ENCODE measurements at places on chromosomes 4 and X. TPM values are rescaled to one million over a fixed set of nuclear protein-coding genes. Genes with fewer than 3 reads are reported as not detected.

Gene MAGEB2
- total RNA-seq: not detected

Gene KLHL15
- 15.7 TPM for total RNA-seq

Gene MAGEB10
- total RNA-seq: not detected

Gene PCYT1B
- total RNA-seq: 4.9 TPM

Gene KIAA1210
- 0.05 TPM for total RNA-seq

Gene RRH
- total RNA-seq: not detected

GRCh38 chr4:124936427-124936826 is 223.9 kb upstream of the ANKRD50 start:
- ATAC-seq: no peak

- ATAC-seq: no peak
Measured at GRCh38 chr4:80423553-80424224, 88.2 kb downstream of the CFAP299 start.

DNA sequence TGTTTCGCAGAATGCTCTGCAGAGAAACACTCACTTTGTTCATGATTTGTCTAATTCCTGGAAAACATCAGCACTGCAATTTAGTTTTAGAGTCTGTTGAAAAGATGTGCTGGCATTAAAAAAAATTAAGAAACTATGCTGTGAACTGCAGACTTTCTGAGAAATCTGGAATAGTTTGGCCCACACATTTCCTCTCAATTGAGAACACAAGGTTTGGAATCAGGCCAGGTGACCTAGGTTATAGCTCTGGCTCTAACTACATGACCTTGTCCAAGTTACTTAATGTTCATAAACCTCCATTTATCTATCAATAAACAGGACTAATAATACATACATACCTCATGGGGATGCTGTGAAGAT is 61.4 kb upstream of the ENPEP start:
- no peak for ATAC-seq

DNA sequence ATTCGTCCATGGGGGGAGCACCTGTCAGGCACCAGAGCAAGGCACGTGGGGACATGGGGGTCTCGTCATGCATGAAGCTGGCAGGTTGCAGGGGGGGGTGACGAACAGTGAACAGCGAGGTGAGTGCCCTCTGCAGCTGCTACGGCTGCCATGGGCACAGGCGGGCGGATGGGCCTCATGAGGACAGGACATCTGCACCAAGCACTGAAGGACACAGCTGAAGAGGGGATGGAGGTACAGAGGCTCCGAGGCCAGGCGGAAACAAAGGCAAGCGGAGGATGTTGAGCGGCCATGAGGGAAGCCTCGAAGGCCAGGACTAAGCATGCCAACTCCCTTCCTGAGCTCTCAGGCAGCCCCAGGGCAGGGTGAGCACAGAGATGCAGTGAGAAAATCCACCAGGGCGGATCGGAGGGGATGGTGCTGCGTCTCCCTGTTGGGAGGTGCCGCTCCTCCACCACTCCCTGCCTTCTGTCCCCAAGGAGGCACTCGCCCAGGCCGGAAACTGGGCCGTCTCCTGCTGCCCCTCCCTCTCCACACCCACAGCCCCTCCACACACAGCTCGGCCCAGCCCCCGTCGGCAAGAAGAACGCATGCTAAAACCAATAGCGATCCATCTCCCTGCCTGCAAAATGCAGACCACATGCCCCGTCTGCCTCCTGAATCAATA is 24.6 kb downstream of the ABLIM2 start:
- ATAC-seq: peak; percentile 94

GRCh38 chr4:24078347-24078962 is 188.6 kb upstream of the PPARGC1A start:
- no peak for ATAC-seq

- ATAC-seq: no peak
Measured at GRCh38 chrX:102345916-102346315, 93.9 kb downstream of the NXF2B start.

DNA sequence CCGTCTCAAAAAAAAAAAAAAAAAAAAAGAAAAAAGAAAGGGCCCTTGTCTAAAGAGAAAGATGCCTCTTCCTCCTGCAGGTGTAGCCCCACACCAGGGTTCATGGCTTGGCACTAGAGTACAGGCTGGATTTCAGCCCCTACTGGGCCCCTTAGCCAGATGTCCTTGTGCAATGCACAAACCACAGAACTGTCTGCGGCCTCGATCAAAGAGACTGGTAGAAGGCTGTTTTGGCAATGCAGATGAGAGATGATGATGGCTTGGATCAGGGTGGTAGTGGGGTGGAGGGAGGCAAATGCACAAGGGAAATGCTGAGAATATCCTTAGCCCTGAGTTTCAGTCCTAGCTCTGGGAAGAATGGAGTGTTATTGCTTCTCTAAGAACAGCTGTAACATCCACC is 26.5 kb upstream of the TSR2 start:
- ATAC-seq: no peak

DNA sequence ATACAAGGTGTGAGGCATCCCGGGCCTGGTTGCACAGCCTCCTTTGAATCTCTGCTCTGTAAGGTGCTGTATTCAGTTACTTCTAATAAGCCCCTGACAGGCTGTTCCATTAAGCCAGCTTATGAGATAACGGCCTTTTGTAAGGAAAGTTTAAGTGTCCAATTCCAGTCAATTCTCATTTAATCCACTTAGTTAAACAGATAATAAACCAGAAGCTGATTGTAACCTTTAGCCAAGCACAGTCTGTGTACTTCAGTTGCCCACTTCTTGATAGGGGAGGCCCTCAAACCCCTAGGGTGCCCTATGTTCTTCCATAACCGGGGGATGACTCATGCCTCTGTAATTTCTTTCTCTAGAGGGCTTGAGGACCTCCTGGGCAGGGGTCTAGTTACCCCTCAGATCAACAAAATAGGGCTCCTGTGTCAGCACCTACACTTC is 63.4 kb downstream of the RASL11B start:
- no peak for ATAC-seq

GRCh38 chrX:17579026-17579425 is 158.3 kb upstream of the SCML1 start:
- ATAC-seq: no peak

DNA sequence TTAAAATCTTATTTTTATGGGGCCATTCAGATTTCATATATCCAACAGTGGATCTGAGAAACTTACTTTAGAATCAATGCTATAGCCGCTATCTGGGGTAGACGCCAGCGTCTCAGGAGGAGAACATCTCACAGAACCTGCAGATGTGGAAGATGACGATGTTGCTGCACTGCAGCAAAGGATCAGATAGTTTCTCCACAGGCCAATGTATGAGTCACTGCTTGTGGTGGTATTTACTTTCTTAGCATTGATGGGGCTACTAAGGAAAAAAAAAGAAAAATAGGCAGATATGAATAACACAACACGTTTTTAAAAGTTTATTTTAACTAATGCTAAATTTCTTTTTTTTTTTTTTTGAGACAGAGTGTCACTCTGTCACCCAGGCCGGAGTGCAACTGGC is 85.9 kb downstream of the ZAR1 start:
- no peak for ATAC-seq

DNA sequence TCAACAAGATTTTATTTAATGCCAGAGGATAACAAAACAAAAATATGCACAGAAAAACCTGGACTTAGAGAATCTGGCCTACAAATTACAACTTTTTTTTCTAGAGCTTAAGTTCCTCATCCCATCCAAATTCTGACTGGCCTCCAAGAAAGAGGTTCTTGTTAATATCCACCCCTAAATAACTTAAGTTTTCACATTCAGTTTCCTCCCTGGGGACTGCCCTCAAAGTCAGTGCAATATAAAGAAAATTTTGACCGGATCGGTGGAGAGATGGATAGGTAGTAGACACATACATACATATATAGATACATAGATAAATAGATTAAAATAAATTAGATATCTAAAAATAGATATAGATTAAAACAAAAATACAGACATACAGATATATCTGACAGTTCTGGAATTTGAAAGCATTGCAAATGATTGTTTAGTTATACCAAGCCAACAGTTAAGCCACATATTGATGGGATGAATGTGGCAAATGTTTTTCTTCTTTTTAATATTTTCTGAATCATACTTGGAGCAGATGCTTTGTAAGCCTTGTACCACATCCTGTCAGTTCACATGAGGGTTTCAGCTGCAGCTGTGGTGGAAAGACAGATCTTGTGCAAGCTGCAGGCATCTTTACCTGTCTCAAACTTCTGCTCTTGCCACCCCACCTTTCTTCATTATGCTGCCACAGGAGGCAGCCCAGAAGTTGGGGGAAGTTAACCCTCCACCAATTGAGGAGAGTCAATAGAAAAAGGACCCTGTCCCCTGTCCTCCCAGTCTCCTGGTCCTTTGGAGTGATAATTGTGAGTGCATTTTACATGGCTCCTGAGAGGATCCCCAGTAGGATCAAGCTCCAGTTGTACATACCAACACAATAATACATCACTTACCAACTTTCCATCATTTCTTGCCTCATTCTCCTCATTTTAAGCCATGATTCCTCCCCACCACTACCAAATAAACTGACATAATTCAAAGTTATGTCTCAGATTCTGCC is 58.5 kb upstream of the PRDM8 start:
- no peak for ATAC-seq

- no peak for ATAC-seq
Measured at GRCh38 chrX:134501941-134502340, 42.0 kb downstream of the HPRT1 start.

DNA sequence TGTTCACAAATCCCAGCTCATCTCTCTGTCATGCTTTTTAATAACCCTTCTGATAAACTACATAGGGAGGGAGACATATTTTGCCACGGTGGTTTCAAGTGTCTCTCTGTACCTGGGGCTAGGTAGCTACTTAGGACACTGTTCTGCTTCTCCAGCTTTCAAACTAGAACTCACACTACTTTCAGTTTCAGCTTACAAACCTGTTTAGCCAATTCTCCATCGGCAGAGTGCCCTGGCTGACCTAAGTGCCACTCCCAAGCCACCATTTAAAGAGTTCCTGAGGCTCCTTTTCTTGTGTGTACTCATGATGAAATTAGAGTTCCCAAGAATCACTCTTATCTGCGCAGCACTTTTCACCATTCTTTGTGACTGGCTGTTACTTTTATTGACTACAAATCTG is 899.2 kb downstream of the FAT4 start:
- no peak for ATAC-seq

DNA sequence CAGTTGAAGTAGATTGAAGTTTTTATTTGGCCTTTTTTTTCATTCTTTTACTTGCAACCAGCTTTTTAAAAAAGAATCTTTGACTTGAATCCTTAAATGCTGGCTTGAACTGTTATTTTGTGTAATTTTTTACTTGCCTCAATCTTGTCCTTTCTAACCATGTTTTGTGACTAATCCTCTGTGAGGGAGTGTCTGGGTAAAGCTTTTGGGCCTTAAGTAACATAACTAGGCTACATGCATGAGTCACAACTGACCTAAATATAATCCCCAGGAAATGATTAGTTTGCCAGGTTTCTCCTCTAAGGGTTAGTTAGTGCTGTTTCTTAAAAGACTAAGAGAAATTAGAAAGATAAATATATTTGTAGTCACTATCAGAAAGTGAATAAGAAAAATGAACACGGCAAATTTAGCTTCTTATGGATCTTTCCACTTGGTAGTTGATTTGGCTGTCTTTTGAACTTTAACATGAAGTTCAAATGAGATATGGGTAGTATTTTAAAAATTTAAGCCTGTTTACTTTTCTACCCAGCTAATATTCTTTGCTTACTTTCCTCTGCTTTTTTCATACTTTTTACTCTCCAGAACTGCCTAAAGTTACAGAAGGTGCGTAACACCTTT is 13.0 kb downstream of the EXOC1 start:
- ATAC-seq: no peak

GRCh38 chrX:7580127-7580526 is 262.8 kb upstream of the VCX start:
- no peak for ATAC-seq

DNA sequence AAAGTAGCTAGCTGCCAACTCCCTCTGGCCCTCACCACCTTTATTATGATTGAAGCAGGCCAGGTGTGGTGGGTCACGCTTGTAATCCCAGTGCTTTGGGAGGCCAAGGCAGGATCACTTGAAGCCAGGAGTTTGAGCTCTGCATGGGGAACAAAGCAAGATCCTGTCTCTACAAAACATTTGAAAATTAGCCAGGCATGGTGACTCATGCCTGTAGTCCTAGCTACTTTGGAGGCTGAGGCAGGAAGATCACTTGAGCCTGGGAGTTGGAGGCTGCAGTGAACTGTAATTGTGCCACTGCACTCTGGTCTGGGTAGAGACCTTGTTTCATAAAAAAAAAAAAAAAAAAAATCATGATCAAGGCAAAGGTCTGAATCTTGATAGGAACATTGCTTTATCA is 467.0 kb upstream of the DIPK2B start:
- ATAC-seq: no peak

DNA sequence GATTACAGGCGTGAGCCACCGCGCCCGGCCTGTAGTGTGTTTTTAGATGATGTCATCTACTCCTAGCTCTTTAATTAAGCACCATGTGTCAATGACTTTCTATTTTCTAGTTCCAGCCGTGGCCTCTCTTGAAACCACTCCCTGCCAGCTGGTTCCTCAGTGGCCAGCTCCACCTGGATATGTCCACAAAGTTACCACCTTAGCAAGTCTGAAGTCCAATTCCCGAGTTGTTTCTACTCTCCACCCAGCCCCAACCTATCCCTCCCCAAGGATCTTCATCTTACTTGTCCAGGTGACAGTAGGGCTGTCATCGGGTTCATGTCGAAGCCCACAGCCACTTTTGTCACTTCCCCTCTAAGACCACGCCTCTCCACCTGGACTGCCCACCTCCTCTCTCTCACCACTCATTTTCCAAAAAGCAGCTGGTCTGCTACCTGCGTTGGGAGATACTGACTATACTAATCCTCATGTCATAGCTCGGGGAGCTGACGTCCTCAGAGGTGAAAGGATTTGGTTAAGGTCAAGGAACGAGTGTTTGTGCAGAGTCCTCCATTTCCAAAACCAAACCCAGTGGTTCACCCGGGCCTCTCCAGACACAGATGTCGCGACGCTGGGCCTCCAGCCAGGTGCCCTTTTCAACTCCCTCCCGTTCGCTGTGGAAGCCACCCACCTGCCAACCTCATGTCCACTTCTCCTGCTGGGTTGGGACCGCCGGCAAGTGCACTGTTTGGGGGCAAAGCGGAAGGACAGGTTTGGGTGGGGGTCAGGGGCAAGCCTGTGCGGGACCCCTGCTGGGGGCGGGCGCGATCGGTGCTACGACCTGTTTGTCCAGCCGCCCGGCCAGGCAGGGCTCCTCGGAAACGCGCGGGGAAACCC is 704 bp downstream of the FAM3A start:
- peak; percentile 2 for ATAC-seq

DNA sequence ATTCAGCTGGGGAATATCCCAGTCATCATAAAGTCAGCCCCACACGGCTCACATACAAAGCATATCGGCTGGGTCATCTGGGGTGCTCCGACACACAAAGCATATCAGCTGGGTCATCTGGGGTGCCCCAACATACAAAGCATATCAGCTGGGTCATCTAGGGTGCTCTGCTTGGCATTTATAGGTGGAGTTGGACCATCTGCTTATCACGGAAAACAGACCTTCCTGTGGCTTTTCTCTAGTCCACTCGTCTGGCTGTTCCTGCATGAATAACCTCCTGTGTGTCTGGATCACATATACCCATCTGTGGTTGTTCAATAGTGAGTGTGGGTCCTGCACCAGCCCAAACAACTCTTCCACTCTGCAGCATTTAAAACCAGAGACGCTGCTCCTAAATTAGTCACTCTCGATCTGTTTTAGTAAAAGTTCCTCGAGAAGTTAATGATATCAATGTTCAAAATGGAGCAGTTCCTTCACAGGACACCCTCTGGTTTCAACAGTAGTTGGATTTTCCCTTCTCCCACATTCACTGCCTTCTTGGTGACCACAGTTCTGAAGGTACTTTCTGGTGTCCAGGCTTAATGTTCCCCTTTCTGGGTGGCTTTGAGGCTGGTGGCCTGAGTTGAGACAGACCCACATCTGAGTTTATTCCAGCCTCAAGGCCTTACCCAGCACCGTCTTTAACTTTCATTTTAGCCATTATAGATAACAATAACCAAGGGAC is 70.0 kb upstream of the FRG1 start:
- ATAC-seq: no peak

GRCh38 chr4:80097400-80098177 is 24.6 kb upstream of the ANTXR2 start:
- ATAC-seq: no peak

All from motor neuron (in vitro differentiated cells).